ENCODE measurements at places on chromosomes 5 and 9.
A peak's percentile ranks its signal among the peaks of the same experiment; 100 is the strongest.

- no peak for DNase-seq
Measured at GRCh38 chr9:82677086-82677485, 385.9 kb downstream of the RASEF start.

DNA sequence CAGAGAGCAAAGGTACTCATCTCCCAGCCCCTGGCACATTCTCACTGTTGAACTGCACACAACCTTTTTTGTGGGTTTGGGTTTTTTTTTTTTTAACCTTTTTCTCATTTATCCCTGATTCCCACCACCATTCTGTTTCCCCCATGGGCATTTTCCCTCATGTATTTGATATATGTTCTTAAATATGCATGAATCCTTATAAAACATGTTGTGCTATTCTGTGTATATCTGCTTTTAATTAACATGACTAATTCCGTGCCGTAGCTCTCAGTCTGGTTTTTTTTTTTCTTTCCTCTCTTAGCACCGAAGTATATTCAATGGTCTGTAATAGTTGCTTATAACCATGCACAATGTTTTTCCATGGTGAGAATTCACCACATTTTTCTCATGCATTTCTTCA is 204.5 kb downstream of the RGS3 start:
- no peak for DNase-seq

DNA sequence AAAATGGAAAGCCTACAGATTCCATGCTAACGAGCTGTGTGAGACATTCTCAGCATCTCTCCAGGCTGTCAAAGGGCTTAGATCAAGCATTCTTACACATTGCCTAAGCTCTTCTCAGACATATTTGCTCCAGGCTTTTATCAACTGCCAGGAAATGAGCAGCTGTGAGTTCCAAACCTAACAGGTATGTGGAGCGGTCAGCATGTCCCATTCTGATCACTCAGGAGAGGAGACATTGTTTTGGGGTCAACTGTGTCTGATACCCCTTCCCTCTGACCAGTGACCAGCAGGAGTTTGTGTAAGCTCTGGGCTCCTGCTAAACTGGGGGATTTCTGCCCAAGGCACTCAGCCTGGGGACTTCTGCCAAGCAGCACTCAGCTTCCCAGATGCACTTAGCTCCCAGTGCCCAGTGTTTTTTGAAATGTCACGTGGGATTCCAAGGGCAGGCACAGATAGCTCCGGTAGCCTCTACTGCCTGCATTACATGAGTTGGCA is 229.1 kb downstream of the SEC61B start:
- no peak for DNase-seq

DNA sequence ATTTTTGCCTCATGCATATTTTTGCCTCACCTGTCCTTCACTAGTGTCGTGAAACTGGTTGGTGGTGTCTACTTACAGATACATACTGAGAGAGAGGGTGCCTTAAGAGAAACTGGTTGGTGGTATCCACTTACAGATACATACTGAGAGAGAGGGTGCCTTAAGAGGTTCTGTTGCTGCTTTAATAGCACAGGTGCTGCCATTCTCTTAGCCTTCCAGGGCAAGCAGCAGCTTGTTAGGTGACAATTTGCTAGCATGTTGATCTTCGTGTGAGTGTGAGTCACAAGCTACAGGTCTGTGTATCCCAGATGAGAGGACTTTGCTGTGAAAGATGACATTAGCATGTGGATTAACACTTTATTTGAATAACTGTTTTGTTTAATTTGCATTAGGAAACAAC is 1.4 kb downstream of the PTTG1 start:
- no peak for DNase-seq

DNA sequence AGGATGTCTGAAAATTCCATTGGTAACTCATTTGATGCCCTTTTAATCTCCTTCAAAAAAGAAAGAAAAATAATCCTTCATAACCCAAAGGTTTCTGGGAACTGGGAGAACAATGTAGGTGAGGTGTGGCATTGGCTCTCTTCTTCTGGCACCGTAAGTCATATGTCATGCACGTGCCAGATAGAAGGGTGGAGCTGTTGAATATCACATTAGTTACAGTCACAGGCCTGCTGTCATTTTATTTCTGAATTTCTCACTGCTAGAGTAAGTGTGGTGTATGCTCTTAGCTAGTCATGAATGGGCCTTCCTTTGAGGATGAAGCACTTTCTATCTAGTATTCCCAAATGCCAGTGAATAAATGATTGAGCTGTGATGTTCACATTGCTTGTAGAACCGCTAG is 201.8 kb upstream of the SGCD start:
- no peak for DNase-seq

DNA sequence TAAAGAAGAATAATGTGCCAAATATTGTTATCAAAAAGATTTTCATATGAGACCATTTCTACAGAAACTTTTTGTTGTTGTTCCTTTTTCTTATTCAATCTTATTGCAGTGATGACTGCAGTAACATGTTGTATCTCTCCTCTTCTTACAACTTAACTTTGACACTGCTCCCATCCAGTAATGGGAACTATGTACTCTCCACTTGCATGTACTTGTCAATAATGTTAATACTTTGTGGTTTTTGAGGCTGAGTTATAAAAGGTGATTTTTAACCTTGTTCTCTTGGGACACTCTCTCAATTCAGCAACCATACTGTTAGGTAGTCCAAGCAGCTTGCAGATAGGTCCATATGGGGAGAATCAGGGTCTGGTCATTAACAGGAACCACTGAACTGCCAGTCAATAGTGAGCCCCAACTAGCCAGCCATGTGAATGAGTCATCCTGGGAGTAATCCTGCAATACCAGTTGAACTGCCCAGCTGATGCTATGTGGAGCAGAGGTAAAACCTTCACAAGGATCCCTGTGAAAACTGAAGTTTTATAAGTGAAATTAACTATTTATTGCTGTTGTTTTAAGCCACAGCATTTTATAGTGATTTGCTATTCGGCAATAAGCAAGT is 199.6 kb upstream of the DAB2 start:
- no peak for DNase-seq

DNA sequence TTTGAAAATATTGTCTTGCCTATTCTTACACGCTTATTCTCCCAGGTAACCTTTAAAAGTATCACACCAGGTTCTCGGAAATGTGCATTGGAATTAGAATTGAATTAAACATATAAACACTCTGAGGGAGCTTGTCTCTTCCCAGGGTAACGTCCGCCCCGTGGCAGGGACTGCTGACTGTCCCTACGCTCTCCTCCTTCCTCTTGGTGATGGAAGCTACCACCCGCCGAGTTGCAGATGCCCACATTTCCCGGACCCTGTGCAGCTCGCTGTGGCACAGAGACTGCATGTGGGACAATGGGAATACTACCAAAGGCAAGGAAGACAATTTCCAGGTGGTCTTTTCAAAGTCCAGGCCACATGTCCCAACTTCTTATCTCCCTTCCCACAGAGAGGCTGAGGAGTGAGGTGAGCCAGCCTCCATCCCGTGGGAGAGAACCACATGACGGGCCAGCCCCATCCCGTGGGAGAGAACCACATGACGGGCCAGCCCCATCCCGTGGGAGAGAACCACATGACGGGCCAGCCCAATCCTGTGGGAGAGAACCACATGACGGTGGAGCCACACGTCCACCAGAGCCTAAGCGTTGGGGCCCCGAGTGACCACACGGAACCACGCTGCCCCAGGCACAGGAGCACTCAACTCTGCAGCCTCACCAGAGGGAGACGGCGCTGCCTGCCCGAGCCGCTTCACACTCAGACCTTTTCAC is 249.4 kb upstream of the IRX1 start:
- no peak for DNase-seq

DNA sequence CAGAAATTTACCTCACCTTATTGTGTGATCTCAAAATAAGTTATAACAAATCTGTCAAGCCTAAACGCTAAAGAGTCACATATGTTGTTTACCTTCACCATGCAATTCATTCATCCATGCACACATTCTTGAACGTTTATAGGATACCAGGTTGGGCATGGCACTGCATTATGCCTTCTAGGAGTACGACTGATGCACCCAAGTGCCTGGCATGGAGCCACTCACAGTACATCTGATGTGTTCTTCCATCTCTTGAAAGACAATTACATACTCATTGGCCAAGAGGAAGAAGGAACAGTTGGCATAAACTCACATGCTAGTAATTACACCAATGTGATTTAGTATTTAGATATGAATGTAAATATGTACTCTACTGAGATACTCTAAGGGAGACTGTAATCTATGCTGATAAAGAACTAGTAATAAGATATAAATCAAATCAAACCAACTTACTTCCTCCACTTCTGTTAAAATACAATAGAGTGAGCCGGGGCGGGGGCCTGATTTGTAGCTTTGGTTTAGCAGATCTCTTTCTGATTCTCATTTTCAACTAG is 90.7 kb downstream of the LPAR1 start:
- DNase-seq: no peak

GRCh38 chr9:108707120-108707519 is 148.7 kb downstream of the ACTL7B start:
- DNase-seq: no peak

DNA sequence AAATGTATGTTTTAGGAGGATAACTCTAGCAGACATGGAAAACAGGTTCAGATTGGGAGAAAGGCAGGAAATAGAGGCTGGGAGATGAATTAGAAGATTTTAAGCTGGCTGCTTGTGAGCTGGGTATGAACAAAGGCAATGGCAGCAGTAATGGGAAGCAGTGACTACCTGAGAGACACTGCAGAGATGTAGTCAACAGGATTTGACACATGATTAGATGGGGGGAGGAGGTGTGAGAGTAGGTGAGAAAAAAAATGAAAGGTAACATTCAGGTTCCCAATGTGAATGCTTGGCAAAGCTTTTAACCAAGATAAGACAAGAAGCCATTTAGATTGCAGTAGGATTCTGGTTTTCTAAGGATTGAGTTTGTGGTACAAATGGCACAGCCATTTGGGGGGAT is 22.8 kb upstream of the IFNE start:
- peak; percentile 34 for DNase-seq

Measured in CD4-positive, alpha-beta T cell treated with Interleukin-21 for 1 hour (primary cell).